ENCODE measurements at places on chromosomes 3 and 15.

GRCh38 chr3:47645551-47645950 lies 66.9 kb upstream of the CSPG5 start:
- DNase-seq, result peak; percentile 50

DNA sequence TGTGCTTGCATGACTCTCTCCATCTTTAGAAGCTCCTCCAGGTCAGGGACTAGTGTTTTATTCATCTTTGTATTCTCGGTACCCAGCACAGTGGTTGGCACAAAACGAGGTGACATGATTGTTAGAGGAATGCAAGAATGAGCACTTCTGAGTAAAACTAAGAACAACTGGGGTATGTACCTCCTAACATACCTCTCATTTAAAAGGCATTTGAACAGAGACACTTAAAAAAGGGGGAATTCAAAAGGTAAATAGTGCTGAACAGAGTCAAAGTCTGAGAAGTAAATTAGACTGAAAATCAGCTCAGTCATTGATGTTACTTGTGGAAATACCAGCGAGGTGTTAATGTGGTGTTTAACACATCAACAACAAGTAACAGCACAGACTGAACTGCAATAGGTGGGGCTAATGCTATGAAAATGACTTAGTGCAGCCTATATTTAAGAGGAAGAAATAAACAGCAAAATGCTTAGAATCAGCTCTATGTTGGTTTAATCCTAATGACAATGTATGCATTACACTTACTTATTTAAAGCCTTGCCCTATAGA lies 102.4 kb downstream of the TMCO5A start:
- DNase-seq, result no peak

DNA sequence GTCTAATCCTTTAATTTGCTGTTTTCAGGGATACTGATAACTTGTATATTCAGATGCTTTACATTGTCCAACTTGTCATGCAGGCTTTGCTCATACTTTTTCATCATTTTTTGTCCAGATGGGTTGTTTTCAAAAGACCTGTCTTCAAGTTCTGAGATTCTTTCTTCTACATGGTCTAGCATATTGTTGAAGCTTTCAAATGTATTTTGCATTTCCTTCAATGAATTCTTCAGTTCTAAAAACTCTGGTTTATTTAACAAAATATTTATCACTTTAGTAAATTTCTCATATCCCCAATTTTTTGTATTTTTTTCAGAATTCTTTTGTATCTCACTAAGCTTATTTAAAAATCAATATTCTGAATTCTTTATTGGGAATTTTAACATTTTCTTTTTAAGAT lies 388.3 kb upstream of the IL12A start:
- no peak for DNase-seq

DNA sequence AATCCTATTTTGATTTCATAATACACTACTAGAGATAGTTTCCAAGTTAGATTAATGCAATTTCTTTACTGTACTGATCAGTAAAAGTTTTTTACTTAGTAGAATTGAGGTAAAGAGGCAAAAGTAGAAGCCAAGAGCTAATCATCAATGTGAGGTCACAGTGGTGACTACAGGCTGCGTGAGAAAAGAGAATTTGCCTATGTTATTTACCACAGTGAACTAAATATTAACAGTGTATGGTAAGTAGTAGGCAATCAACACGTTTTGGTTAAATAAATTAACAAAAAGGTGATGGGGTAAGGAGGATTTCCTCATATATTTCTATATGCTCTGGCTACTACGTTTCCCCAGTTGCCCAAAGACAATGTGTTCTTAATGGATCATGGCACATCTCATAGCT lies 202.2 kb upstream of the CMC1 start:
- DNase-seq, result no peak

GRCh38 chr3:112020674-112021085 lies 13.9 kb upstream of the TMPRSS7 start:
- DNase-seq, result no peak

- DNase-seq, result no peak
These were observed 46.8 kb downstream of the LSM3 start for GRCh38 chr3:14225421-14225820.

DNA sequence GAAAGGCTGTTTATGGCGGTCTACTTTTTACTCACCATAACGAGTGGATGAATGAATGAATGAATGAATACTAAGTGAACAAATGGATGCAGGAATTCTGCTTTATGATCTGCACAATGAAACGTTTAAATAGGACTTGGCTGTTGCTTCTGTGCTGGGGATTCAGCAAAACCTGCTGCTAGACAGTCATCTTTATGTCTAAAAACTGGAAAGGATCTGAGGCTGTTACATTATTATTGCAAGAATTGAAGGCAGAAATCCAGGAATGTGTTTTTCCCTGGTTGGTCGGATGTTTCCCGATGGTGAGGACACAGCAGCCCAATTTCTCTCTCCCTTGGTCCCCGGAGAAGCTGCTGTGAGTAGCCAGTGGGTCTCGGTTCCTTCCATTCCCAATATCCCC lies 94.2 kb downstream of the GABRG3 start:
- no peak for DNase-seq

DNA sequence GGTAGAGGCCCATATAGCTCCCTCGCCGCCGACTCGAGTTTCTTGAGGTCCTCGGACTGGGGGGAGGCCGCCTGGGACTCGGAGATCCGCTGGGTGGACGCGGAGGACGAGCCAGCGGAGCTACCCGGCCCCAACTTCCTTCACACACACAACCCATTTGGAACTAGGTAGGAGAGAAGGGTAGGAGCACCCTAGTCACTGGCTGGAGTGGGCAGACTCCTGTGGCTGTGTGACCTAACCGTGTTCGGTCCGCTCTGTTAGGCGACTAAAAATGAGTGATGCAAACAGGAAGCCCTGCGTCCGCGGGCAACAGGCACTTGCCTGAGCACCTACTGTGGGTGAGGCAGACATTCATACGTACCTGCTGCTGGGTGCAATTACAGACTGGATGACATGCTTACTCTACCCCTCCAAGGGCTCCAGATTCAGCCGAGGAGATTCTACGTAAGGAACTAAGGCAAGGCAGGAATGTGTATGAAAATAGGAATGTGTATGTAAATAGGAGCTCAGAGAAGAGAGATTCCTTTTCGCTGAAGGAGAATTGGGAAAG lies 4.6 kb upstream of the SIN3A start:
- peak; percentile 65 for DNase-seq

DNA sequence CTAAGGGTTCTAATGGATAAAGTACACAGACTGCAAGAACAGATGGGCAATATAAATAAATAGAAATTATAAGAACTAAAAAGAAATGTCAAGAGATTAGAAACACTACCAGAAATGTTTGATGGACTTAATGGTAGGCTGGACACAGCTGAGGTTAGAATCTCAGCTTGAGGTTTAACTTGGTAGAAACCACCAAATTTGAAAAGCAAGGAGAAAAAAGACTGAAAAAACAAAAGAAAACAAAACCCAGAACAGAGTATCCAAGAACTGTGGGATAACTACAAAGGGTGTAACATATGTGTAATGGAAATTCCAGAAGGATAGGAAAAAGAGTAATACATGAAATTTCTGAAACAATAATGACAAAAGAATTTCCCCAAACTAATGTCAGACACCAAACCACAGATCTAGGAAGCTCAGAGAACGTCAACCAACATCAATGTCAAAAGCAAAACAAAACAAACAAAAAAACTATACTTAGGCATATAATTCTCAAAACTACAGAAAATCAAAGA lies 35.0 kb downstream of the RFX7 start:
- no peak for DNase-seq

DNA sequence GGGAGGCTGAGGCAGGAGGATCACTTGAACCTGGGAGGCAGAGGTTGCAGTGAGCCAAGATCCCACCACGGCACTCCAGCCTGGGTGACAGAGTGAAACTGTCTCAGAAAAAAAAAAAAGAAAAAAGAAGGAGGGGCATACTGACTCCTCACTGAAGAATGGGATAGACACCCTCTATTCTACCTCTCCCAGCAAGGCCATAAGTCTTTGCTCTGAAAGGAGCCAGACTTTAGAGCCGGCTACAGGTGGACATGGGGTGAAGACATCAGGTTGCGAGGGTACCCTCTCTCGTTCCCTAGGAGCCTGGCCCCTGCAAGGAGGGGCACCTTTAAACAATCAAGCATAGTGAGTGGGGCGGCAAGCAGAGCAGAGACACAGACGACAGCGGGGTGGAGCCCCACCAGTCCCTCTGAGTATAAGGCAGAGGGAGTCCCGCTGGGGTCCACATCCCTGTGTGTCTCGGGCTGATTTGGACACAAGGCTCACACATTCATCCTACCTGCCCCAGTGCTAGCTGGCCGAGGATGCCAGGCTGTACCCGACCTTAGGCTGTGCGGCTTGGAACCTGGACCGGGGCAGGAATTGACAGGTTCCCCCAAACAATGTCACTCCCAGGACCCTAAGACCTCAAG lies 1.1 kb downstream of the GRAMD2A start:
- DNase-seq, result no peak

- no peak for DNase-seq
These were observed 97.2 kb upstream of the FLNB start for GRCh38 chr3:57910990-57911389.

DNA sequence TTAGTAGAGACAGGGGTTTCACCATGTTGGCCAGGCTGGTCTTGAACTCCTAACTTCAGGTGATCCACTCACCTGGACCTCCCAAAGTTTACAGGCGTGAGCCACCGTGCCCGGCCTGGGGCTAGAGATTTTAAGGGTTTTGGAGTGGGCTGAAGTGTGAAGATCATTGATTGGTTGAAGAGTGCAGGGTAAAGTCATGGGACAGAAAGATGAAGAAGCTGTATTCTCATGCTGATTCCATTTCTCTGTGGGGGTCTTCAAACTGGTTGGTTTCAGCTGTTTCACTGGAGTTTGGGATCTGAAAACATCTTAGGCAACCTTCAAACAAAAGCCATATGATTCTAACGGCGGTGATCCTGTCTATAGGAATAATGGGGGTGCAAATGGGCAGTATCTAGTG lies 52.1 kb downstream of the GATM start:
- DNase-seq, result no peak

DNA sequence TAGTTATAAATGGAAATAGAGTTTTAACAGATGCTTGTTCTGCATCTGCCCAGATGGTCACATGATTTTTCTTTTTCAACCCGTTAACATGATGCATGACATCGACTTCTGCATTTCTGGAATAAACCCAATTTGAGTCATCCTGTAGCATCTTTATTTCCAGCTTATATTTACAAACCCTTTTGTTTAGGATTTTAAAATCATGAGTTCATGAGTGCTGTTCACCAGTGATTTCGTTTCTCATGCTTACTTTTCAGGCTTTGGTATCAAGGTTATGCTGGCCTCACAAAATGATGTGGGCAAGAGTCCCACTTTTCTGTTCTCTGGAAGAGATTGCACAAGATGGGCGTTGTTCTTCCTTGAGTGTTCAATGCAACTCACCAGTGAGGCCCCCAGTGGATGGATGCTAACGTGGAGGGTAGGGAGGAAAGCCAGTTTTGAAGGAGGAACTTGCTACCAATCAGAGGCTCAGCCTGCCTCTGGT lies 5.2 kb downstream of the HRH1 start:
- peak; percentile 91 for DNase-seq

DNA sequence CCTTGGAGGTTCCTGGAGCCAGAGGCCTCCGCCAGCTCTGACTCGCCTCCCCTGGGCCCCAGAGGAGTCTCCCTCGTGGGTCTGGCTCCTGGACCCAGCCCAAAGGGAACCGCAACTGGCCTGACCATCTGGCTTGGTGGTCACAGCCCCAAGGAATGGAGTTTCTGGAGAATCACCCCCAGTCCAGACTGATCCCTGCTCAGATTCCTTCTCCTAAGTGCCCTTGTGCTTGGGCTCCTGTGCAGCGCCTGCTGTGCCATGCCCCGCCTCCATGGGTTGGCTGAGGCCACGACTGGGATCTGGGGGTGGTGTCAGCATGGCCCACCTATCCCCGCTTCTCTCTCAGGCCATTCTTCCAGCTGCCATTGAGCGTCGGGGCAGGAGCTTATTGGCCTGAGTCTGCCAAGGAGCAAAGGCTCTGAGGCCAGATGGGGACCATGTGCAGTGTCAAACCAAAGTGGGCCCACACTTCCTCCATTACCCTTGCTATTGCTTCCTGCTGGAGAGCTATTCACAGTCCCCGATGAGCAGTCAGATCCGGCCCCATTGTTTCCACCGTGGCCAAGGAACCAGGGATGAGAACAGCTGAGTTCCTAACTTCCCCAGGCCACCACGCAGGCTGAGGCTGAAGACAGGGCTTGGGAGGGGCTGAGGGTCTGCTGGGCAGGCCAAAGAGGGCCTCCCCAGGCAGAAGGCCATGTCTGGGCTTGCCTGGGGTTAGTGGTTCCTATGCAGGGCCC lies 19.0 kb downstream of the CSPG4 start:
- DNase-seq, result peak; percentile 51

- peak; percentile 74 for DNase-seq
These were observed 15.2 kb downstream of the SSUH2 start for GRCh38 chr3:8629151-8630021.

DNA sequence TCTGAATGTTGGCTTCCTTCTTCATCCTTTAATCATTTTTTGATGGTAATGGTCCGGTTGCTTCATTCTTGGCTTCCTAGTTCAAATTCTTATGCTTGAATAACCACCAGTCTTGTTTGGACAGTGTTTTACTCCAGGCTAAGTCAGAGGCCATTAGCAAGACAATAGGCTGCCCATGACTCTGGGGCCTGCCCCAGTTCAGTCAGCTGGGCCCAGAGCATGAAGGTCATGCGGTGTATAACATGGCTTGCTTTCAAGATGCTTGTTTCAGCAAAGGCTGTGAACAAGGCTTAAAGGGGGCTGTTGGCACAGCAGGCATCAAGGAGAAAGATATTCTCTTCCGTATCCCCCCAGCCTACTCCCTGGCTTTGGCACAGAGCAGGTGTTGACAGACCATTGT lies 13.7 kb downstream of the TM4SF18 start:
- no peak for DNase-seq

DNA sequence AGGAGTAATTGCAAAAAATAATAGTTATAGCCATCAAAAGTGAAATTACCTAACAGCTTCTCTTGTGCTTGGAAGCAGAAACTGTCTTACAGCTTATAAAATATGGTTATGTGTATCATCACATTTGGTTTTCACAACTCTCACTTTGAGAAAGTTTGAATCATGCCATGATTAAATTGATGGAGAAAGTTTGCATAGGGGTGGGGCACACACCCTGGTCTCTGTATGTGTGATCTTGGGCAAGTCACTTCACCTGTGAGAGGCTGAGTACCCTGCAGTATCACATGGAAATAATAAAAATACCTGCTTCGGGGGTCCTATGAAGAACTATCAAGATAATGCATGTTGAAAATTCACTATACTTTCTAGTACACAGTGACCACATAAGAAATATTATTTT lies 471.4 kb downstream of the RAP2B start:
- no peak for DNase-seq

GRCh38 chr15:50971115-50971514 lies 62.6 kb downstream of the AP4E1 start:
- DNase-seq, result no peak

DNA sequence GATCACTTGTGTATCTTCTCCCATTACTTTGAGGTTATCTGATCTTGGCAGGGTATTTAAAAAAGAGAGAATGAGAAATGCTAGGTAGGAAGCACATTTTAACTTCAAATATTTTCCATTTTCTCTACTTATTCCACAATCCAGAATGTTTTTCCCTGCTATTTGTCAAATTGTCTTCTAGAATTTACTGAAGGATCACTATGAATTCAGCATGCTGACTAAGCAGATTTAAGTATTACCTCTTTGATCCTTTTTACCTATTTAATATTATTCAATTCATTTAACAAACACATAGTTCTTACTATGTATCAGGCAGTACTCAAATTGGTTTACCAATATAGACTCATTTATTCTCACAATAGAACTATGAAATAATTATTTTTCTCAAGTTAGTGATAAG lies 463.4 kb upstream of the ARL6 start:
- DNase-seq, result no peak
